Urothelium cell line (cell line): ENCODE measurements at places on chromosomes 2 and 18.

GRCh38 chr2:49309461-49309860, 155.1 kb upstream of the FSHR start:
- no peak for DNase-seq

DNA sequence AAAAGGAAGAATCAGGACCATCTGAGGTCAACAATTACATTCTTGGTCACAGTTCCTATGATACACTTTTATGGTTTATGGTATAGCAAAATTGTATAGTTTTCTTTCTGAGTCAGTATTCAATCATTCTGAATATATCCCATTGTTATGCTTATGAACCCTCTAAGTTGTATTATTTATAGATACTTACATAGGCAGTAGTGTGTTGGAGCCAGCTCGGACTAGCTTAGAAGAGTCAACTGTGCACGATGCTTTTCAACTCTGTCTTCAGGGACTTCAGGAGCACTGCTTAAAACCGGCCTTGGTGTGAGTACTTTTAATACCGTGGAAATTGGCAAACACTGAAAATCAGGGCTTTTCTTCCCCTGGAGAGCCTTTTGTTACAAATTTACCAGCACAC, 215.7 kb downstream of the IKZF2 start:
- DNase-seq = no peak

GRCh38 chr2:41999128-41999480, 48.7 kb upstream of the PKDCC start:
- DNase-seq = no peak

- no peak for DNase-seq
Observed at GRCh38 chr2:238787501-238787900, 60.4 kb upstream of the TWIST2 start.

DNA sequence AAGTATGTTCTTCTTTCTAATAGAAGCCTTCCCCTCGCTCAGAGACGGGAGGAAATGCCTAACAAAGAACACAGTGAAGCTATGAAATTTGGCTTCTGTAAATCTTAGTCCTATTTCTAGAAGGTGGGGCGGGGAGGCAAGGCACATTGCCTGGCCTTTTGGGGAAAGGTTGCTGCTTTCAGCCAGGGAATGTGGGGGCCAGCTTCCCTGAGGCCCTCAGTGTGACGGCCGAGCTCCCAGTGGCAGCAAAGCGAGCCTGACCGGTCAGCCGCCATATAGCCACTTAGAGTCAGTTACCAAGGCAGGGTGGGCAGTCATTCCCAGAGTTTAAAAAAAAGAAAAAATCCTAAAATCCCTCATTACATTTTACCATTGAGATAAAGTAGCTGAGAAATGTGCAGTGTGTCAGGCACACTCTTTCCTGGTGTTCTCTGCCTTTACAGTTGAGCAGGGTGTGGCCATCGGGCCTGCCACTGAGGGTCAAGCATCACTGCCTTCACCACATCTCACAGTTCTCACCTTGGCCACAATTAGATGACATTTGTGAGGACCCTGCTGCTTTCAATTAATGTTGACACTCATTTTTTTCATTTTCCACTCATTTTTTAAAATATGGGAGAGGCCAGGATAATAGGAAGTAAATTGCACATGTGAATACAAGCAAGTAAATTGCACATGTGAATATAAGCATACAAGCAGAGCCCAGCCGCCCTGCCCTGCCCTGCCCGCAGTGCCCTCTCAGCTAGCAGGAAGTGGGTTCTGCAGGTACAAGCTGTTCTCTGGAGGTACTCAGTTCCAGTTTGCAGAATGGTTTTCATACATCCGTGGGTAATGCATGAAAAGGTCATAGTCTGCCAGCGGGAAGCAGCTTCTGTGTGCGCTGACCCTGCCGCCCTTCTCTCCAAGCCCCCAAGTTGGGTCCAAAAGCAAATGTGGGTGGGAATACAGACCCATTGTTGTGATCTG, 76.9 kb downstream of the WDSUB1 start:
- DNase-seq = no peak
